ENCODE measurements at places on chromosomes 7 and 10.
A peak's percentile ranks its signal among the peaks of the same experiment; 100 is the strongest.

DNA sequence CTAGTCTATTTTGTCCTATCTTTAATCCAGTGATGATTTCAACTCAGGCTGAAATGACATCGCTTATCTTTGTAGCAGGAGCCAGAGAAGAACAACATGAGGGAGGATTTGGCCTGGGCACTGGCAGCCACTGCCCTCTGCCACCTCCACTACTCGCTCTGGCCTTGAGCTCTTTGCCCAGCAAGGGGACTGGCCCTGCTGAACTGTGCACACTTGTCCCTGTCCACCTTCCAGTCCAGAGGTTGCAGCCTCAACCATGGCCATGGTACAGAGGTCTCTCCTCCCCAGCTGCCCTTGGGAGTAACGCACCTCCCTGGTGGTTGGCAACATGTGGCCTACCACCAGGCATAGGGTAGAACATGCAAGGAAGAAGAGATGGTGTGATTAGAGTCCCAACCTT, 8.4 kb downstream of the HABP2 start:
- DNase-seq, result no peak

DNA sequence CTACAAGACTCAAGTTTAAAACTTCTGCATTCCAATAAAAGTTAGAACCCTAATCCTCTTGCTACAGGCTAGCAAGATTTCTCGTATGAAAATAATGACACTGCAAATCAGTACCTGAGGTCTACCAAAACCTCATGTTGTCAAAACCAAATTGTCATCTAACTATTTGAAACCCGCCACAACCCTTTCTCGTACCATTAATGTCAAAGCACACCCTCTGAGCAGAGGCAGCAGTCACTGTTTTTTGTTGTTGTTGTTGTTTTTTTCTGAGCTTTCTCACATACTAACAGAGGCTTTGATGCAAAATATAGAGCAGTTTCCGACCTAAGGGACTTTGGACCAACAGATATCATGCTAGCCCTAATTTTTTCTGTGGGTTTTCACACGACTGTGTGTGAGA, 563.9 kb upstream of the C7orf33 start:
- no peak for DNase-seq

DNA sequence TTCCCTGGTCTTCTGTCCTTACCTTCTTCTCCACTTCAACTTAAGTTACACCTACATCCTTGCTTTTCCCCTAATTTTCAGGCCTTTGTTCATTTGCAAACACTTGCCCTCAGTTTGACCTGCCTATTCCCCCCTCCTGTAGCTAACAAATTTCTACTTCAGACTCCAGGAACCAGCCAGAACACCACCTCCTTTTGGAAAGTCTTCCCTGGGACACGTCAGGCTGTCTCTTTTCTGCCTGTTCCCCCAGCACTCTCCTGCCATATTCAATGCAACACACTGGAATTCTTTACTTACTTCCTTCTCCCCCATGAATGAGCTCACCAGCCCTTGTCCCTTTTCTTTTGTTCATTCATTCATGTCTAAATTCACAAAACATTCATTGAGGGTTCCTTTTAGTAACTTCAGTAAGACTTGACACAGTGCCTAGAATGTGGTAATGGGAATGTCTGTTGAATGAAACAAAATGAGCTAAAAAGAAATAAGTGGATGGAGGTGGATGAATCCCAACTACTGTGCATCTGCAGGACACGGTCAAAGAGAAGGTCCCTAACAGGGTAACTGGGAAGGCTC, 478.0 kb downstream of the KCNMA1 start:
- no peak for DNase-seq

GRCh38 chr7:39525926-39526325, 40.3 kb upstream of the YAE1 start:
- DNase-seq, result no peak

- DNase-seq, result no peak
These were observed 145.6 kb upstream of the NFE2L3 start for GRCh38 chr7:26006426-26006825.

DNA sequence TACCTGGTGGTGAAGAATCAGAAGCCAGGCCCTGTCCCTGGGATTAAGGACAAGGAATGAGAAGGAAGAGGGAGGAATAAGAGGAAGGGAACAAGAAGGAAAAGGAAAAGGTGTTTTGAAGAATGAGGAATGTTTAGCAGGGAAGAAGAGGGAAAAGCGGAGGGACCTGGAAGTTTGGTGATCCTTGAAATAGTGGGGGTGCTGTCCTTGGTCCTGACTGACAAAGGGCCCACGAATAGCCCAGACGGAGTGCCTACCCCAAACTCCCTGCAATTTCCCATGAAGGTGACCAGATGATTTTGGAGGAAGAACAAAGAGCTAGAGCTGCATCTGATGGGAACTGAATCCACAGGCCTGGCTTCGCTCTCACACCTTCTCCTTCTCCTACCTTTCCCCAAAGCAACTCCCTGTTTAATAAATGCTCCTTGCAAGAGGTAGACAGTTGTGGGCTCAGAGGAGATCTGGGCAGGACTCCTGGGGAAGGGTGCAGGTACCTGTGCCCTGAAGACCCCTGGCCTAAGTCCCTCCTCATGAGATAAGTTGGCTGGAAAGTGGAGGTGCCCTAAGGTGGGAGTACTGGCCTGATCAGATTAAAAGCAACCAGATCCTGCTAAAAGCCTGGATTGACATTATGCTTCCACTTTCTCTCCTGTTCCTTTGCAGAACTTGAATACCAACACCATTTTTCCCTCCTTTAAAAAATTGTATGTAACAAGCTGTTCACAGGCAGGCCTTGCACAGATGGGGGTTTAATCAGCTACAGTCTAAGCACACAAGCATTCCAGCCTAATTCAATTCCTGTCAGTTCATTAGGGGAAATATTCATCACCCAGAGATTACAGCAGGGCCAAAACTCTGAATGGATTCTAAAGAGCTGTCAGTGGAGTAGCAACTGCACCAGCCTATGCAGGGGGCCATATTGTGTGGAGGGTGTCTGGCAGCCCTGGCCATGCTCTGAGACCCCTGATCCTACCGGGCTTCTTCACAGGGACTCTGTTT, 19.4 kb downstream of the KAZALD1 start:
- DNase-seq, result peak; percentile 49

DNA sequence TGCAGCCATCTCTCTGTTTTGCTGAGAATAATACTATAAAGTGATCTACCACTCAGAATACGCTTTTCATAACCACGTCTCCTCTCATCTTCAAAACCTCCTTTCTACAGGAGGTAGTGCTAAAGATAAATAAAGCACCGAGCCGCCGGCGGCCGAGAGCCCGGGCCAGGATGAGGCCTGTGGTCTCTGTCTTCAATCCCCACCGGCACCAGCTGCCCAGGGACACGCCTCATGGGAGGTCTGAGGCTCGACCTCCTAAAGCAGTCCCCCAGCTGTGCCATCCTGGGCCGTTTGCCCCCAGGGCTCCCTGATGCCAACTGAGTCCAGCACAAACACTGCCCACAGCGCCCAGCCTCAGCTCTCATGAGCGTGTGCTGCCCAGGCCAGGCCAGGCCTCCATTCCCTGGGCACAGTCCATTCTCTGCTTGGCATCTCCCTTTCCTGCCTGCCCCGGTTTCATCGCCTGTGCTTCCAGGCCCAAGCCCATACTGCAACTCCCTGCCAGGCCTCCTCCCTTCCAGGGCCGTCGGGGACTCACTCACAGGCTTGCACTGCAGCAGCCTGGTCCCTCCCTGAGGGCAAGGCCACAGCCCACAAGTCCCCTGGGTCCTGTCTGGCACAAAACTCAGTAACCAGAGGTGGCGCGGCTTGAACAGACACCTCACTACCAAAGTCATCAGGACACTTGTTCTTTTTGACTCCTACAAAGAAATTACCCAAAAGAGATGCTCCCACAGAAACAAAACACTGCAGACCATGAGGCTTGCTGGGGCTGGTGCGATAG, 2.5 kb downstream of the INTS1 start:
- no peak for DNase-seq

GRCh38 chr10:99370993-99371392, 41.8 kb downstream of the CNNM1 start:
- peak; percentile 31 for DNase-seq

DNA sequence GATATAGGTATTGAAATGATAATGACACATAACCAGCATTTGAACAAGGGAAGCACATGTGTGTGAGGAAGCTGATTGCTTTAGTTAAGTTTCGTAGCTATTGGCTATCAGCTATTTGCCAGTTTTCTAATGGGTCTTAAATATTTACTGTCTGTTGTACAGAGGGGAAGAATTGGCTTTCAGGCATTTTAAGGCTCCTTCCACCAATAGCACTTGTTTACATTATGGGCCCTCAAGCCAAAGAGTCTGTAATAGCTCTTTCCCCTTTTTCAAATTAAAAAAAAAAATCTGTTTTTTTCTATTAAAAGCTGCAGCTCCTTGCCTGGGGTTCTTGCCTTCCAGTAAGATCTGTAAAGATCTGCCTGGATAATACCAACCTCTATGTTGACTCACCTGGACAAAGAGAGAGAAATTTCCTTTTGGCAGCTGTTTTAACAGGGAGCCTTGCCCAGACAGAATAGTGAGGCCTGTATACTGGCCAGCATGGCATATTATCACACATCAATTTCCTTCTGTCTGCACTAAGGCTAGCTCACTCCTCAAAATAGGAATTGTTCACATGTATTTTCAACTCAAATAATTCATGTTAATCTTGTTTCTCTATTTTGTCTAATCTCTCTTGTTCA, 104.7 kb upstream of the LRGUK start:
- DNase-seq, result no peak

DNA sequence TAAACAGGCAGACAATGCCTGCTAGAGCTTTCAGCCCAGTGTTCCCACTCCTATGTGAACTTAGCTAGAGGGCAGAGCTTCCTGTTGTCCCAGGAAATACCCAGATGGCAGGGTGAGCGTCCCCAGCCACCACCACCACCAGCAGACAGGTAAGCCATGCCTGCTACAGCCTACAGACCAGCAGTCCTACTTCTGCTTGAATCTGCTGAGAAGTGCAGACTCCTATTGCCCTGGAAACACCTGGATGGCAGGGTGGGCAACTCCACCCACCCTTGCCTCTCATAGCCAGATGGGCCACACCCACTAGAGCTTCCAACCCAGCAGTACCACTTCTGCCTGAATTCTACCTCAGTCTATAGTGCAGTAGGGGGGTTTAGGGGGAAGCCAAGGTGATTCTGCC, 64.4 kb downstream of the FBXL13 start:
- DNase-seq, result no peak

DNA sequence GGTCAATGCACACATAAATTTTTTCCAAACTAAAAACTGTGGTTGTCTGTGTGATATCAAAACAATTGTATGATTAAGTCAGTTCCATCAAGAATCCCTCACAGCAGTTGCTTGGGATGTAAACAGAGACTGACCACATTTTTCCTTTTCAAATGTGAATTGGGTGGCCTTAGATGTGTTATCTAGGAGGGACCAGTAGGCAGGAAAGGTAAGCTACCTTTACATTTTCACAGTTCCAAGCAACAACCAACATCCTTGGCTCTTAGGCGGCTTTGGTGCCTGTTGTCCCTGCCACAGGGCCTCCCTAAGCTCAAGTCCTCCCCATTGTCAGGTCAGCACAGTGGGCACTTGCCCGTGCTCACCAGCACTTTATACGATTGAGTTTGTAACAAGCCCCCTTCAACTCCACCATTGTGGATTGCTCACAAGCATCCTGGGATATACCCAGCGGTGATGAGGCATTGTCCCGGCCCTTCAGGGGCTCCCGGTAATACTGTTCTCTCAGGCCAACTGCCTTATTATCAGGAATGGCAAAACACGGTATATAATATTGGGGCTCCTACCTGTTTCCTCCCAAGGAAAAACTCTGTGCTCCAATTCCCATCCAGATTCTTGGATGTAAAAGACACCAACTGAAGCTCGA, 114.9 kb upstream of the ANKRD1 start:
- DNase-seq, result no peak

GRCh38 chr7:111470998-111471397, 91.3 kb downstream of the IMMP2L start:
- no peak for DNase-seq

GRCh38 chr10:129258283-129258923, 208.6 kb upstream of the MGMT start:
- DNase-seq, result no peak

DNA sequence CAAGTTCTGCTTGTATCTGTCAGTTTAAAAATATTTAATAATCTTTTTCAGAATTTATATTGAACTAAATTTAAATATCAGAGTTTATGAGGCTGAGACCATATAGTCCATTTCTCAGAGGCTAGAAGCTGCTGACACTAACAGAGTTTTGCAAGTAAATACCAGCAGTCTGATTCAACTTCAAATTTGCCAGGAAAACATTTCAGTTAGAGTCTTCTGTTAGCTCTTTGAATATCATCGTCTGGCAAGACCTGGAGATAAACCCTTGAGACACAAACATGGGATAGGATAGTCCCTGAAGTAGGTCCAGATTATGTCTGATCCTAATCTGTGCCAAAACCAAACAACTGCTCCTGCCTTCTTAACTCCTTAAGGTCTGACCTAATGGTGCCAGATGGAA, 472.8 kb upstream of the STEAP1 start:
- no peak for DNase-seq

GRCh38 chr7:112462236-112462635, 12.0 kb downstream of the IFRD1 start:
- no peak for DNase-seq

DNA sequence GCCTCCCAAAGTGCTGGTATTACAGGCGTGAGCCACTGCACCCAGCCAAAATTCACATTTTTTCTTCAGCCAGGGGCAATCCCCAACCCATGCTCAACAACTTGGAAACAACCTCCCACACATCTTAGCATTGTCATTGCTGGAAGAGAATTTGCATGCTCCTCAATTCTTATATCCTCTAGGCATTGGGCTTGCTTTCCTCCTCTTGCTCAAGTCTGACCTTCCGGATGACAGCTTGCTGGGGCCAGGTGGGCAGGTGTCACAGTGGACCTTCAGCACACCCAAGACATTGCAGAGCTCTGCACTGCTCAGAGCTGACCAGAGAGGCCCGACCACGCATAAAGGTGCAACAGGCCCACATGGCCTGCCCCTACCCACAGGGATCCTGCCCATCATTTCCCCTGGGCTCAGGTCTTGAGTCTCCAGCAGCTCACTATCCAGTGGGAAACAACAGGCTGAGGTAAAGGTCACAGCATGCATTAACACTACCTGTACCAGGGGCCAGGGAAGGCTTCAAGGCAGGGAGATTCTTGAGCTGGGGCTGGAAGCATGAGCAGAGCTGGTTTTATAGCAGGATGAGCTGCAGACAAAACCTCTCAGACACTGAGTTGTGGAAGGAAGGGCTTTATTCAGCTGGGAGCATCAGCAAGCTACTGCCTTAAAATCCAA, 6.8 kb upstream of the GPR15LG start:
- no peak for DNase-seq

GRCh38 chr7:131586259-131586658, 29.8 kb upstream of the PODXL start:
- DNase-seq, result no peak

GRCh38 chr7:36667007-36667745, 57.1 kb downstream of the AOAH start:
- DNase-seq, result no peak

Data from neuronal stem cell (in vitro differentiated cells).